Activated T-cell treated with anti-CD3 and anti-CD28 coated beads, Interleukin-2, amount 50 U/mL, for 72 hours (primary cell): ENCODE measurements at places on chromosomes 2 and 18. TPM values are rescaled to one million over a fixed set of nuclear protein-coding genes. Genes with fewer than 3 reads are reported as not detected.

GRCh38 chr2:128469203-128469602 lies 150.5 kb upstream of the HS6ST1 start:
- H3K36me3 ChIP-seq, result peaks cover 16% of the 10 kb centered on the region
- H3K4me1 ChIP-seq, result peaks cover 15% of the 10 kb centered on the region
- peaks cover 1% of the 10 kb centered on the region for H3K27me3 ChIP-seq
- no peak overlapping the region for H3K27ac ChIP-seq
- DNase-seq, result no peak
- no peak overlapping the region for H3K4me3 ChIP-seq

GRCh38 chr2:20097889-20098714 lies 46.7 kb upstream of the LAPTM4A start:
- no peak overlapping the region for H3K27ac ChIP-seq
- peaks cover 5% of the 10 kb centered on the region for H3K27me3 ChIP-seq
- no peaks in the 10 kb centered on the region for H3K36me3 ChIP-seq
- H3K4me3 ChIP-seq, result no peak overlapping the region
- no peaks in the 10 kb centered on the region for H3K4me1 ChIP-seq
- DNase-seq, result peak; percentile 85

The HOXD10 gene
- not detected for total RNA-seq

DNA sequence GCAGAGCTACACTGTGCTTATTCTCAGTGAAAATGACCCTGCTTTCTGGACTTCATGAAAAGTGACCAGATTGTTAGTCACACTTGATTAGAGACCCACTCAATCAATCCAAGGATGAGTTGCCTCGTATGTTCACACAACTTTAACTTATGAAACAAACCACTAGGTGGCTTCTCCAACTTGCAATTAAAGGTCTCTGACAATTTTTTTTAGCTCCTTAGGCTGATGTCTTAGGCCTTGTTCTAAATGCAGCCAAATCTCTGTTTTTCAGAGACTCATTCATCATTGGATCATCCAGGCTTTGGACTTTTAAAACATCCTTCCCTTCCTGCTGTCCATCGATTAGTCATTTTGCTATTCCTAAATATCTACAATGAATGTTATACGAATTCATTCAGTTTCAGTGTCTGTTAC lies 63.4 kb downstream of the MREG start:
- peaks cover 6% of the 10 kb centered on the region for H3K4me1 ChIP-seq
- peak overlapping the region; percentile 43 for H3K27ac ChIP-seq
- peaks cover 2% of the 10 kb centered on the region for H3K36me3 ChIP-seq
- no peak for DNase-seq

- H3K27me3 ChIP-seq, result no peaks in the 10 kb centered on the region
- no peak overlapping the region for H3K4me3 ChIP-seq
- peaks cover 26% of the 10 kb centered on the region for H3K4me1 ChIP-seq
- no peak for DNase-seq
- peak overlapping the region; percentile 94 for H3K27ac ChIP-seq
Measured at GRCh38 chr2:68250652-68251186, 1.6 kb downstream of the PPP3R1 start.

DNA sequence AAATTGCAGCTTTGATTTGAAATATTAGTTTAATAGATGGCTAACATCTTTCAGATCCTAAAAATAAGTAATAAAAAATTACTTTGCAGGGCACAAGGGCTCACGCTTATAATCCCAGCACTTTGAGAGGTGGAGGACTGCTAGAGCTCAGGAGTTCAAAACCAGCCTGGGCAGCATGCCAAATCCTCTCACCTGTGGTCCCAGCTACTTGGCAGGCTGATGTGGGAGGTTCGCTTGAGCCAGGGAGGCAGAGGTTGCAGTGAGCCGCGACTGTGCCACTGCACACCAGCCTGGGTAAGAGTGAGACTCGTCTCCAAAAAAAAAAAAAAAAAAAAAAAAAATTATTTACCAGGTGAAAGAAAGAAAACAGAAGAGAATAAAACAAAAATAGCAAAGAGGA lies 449.8 kb downstream of the NRXN1 start:
- H3K27me3 ChIP-seq, result no peaks in the 10 kb centered on the region
- no peak overlapping the region for H3K27ac ChIP-seq
- DNase-seq, result no peak
- H3K36me3 ChIP-seq, result no peaks in the 10 kb centered on the region
- no peak overlapping the region for H3K4me3 ChIP-seq
